ENCODE measurements at places on chromosomes 11 and 22.
A peak's percentile ranks its signal among the peaks of the same experiment; 100 is the strongest.

GRCh38 chr11:62444835-62445234 lies 26.0 kb downstream of the SCGB1A1 start:
- DNase-seq = no peak

DNA sequence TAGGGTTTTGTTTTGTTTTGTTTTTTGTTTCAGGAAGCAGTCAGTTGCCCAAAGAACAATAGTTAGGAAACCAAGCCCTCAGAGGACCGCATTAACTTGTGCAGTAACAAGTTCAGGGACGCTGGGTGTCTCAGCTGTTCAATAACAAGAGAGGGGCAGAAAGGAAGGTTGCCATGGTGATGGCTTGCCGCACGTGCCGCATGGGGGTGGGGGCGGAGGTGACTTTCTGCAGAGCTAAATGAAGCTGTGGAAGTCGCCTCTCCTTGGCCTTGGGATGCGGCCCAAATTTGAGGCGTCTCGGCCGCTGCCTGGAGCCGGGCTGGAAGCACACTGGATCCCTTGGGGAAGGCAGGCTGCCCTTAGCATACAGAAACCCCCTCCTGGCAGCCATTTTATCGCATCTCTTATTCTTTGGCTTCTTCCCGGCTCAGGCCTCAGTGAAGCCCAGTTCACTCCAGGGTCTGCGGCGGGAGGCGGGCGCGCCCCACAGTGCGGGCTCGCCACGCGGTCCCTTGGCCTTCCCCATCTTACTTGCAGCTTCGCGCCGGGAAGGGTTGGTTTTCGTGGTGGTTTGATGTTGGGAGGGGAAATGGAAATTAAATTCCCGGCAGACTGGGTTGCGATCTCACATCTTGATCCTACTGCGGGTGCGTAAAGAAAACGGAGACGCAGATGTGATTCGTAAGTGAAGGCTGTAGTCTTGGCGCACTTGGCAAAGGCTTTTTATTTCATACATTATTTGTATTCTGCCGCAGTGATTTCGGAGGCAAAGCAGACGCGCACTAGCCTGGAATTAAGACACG lies 94.3 kb downstream of the SLC17A6 start:
- DNase-seq = peak; percentile 70

DNA sequence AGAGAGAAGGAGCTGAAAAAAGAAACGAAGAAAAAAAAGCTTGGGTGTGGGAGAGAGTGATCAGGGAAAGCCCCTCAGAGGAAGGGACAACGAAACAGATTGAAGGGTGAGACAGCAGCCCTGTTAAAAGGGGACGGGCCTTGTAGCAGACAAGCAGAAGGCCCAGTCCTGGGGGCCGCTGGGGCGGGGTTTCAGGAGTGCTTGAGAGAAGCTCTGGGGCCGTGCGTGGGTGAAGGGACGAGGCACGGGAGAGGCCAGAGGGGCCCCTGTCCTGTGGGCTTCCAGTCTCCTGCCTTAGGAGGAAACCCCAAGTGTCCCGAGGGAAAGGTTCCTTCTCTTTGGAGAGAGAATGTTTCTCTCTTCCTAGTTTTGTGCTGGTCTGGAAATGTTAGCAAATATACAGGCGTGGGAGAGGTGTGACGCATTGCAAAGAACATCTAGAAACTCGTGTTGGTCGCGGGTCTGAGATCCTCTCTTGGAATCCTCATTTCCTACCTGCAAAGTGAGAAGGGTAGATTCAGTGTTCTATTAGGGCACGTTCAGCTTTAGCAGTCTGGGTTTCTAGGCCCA lies 28.6 kb downstream of the ADAMTS15 start:
- DNase-seq = no peak

- DNase-seq = no peak
Measured at GRCh38 chr11:66310324-66310723, 6.5 kb downstream of the CD248 start.

DNA sequence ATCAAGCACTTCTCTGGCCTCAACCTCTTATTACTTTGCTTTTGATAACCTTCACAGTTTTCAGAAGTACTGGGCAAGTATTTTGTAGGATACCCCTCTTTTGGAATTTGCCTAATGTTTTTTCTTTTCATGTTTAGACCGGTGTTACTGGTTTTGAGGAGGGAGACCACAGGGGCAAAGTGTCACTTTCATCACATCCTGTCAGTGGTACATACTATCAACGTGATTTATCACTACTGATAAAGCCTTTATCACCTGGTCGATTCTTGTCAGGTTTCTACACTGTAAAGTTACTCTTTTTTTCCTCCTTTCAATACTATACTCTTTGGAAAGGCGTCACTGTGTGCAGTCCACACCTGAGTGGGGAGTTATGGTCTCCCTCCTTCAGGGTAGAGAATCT lies 26.7 kb downstream of the QSER1 start:
- DNase-seq = no peak
